Motor neuron (in vitro differentiated cells): ENCODE measurements at places on chromosomes 11 and 22. TPM values are rescaled to one million over a fixed set of nuclear protein-coding genes. Genes with fewer than 3 reads are reported as not detected.
A peak's percentile ranks its signal among the peaks of the same experiment; 100 is the strongest.

Gene C11orf21
- total RNA-seq = 0.15 TPM in 1 of 2 replicates, not detected in the other

Gene TIMM10B
- total RNA-seq = 30.3 and 31.4 TPM in 2 replicates

Gene DEUP1
- total RNA-seq = 0.08 and 0.14 TPM in 2 replicates

- ATAC-seq = no peak
Measured at GRCh38 chr11:15750535-15751308, 605.6 kb downstream of the SOX6 start.

GRCh38 chr11:126336671-126337101 is 18.8 kb upstream of the ST3GAL4 start:
- ATAC-seq = peak; percentile 30

- peak; percentile 28 for ATAC-seq
Measured at GRCh38 chr22:36196254-36197064, 5.2 kb downstream of the APOL4 start.

GRCh38 chr11:12199231-12199948 is 89.0 kb downstream of the MICAL2 start:
- no peak for ATAC-seq

DNA sequence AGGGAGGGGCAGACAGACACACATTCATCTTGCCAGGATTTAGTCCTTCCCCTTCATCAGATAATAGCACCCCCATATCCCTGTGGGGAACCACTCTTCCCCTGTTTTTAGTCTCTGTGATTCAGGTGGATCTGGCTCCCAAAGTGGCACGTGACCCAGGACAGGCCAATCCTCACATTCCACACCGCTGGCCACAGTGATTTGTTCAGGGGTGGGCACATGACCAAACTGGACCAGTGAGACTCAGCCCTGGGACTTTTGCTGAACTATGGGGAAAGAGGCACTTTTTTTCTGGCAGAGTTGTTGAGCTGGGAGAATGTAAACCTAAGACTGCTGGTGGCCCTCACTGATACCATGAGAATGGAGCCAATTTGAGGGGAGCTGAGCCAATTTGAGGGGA is 19.1 kb upstream of the KCNJ11 start:
- ATAC-seq = no peak
